Activated CD4-positive, alpha-beta T cell treated with anti-CD3 and anti-CD28 coated beads for 24 hours (primary cell): ENCODE measurements at places on chromosomes 13 and 19.

GRCh38 chr19:34310494-34310981 is 54.5 kb upstream of the GPI start:
- DNase-seq: no peak

DNA sequence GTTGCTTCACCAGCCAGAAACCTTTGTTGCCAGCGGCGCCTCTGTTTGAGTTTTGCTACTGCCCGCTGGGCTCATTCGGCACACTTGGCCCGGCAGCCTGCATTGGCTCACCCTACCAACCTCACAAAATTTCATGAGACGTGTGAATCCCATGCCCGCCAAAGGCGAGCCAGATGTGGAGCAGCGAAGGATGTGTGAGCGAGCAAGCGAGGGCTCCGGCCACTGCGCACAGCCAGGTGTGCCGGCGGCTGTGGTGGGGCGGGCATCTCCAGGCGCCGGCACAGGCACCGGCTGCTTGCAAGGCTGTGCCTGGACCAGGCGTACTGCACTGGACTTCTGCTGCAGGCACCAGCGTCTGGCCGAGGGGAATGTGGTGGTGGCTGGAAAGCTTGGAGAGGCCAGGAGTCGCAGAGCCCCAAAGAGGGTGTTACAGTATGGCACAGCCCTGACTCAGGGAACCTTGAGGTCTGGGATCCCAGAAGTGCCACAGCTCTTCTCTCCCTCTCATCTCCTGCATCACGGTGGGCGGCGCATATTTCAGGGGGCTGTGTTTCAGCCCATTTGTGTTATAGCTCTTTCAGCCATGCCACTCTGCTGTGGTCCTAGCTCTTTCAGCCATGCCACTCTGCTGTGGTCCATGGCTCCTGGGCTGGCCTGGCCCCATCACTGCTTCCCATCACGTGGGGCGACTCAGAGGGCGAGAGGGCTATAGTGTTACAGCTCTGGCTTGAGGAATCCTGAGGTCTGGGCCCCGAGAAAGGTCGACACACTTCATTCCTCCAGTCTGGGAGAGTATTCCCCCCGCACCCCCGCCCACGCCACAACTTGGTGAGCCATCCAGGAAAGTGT is 592.0 kb upstream of the SLITRK5 start:
- no peak for DNase-seq

GRCh38 chr19:33309826-33310225 is 7.5 kb upstream of the CEBPA start:
- no peak for DNase-seq

- no peak for DNase-seq
These were observed 180.9 kb downstream of the GPC5 start for GRCh38 chr13:91579320-91579719.

DNA sequence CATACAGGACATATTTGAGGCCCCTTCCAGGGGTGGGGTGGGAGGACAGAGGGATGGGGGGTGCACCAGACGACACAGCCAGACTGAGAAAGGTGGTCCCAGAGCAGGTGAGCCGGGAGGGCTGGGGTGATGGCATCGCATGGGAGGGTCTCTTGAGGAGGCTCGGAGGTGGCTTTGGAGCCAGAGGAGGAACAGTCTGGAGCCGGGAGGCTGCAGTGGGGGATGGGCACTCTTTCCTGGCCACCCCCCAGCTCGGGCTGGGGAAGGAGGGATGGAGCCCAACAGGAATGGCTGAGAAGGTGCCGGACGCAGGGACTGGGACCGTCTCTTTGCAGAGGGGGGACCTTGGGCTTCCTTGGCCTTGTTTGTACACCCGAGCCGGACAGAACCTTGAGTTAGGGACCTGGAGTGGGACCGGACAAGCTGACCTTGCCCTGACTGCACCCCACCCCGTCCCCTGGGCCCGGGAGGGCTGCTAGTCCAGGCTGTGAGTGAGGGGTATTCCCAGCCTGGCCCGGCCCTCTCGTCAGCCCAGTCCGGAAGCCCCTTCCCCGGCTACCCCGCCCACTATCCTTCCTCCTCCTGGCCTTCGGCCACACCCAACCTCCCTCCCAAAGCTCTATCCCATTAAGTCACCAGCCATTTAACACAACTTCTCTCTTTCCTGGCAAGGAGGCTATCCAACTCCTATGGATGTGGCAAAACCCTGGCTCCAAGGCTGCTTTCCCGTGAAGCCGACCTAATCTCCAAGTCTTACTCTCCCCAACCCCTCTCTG is 816 bp upstream of the TBXA2R start:
- no peak for DNase-seq

- DNase-seq: no peak
These were observed 45.5 kb downstream of the C13orf42 start for GRCh38 chr13:51065372-51066090.

DNA sequence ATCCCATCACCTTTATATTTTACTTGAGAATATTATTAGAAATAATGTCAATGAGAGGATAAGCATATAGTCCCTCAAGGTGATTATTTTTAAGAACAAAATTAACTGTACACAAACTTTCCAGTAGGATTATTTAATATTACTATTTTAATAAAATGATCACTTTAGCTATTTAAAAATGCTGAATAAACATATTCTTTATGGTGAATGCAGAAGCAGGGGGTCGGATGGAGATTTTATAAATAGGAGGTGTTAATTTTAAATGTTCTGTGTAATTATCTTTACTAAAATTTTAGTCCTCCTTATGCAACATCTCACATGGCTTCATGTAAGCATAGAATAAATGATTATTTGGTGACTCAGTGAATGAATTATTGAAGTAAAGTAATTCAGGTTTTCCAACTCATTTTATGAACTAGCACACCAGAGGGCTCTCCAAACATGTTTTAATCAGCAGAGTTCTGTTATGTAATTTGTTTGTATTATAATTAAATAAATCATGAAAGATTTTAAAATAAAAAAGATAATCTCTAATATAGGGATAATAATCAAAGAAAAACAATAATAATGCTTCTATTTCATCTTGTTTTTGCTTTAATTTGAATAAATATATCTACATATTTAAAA is 1635.2 kb downstream of the EFNB2 start:
- DNase-seq: no peak

DNA sequence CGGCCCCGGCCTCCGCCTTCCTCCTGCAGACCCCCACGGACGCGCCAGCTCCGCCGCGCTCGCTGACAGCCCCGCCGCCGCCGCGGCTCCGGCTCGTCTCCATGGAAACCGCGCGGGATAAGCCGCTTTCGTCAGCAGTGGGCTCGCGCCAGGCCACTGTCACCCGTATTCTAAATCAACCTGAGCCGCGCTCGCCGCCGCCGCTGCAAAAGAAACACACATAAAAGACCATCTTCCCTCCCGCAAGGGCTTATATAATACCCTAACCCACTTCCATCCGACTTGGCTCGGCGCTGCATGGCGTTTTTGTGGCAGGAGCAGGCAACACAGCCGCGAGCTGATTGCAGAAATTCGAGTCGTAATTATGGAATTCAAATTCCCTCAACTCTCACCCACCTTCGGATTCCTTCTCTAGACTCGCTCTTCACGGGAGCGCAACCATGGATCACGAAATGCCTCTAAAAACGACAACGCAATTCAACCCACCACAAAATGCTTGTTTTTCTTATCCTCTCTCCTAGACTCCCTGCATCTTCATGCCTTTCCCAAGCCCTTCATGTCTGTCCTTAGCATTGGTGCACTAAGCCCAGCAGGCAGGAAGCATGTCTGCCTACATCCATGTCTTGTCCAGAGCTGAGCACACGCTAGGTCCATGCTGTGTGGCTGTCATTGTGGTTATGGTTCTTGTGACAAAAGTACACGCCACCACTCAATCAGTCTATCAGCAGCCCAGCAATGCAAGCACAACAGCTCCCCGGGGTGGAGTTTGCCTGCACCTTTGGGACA is at the start of gene AMER2:
Gene AMER2 (minus strand): TSS at position 772 of the 786 bp plus-strand sequence. CDS start 669 bp downstream, at position 103.
- no peak for DNase-seq

DNA sequence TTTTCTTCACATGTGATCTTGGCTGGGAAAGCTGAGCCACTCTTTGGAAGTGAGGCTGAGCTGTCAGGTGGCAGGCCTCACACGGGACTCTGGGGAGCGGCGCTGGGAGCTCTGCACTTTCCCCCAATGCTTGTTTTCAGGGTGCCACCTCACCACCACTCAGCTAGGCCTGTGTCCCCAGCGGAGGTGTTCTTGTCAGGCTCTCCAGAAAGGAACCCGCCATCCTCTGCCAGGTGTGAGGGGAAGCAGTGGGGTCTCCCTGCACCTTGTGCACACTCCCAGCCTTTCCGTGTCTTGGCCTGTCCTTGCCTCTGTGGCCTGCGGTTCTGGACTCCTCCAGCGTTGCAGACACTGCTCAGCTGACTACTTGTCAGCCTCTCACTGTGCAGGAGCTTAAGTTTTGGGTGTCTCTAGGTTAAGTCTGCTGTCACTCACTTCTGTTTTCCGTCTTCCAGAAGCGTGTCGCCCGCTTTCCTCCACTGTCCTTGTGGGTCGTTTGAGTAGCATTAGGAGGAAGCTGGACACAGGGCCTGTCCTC is 51.9 kb downstream of the GGACT start:
- DNase-seq: no peak

DNA sequence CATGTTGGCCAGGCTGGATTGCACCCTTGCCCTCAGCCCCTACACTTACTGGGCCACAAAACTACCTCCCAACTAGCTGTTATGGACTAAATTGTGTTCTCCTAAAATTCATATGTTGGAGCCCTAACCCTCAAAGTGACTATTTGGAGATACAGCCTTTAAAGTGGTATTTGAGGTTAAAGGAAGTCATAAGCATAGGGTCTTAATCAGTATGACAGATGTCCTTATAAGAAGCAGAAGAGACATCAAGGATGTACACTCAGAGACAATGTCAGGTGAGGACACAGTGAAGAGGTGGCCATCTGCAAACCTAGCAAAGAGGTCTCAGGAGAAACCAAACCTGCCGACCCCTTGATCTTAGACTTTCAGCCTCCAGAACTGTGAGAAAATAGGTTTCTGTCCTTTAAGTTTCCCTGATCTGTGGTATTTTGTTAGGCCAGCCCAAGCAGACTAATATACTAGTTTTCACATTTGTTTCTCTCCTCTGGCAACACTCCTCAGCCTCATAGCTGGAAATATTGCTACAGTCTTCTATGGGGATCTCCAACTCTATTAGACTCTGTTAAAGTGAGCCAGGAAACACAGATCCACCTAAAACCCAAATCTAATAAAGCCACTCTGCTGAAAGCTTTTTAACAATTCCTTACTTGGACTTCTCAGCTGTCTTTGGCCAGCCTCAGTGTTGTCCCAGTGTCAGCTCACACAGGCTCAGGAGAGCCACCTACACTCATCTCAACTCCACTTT is 256.5 kb downstream of the TBC1D4 start:
- no peak for DNase-seq

DNA sequence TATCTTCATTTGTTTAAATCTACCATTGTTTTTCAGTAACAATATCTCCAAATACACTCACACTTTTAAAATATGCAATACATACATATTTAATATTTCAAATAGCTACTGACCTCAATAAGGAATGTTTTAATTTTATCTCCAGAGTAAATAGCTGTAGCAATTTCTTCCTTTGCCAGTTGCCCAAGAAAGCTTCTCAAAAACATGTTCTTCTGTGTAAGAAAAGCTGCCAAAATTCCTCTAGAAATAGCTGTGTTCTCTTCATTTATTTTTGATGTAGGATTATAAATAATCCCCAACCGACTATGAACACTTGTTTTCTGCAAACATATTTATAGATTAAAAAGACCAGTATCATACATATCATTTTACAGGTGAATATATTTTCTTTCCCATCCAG is 150.5 kb downstream of the UGGT2 start:
- DNase-seq: no peak

GRCh38 chr19:10113964-10114650 is 2.6 kb downstream of the P2RY11 start:
- no peak for DNase-seq

DNA sequence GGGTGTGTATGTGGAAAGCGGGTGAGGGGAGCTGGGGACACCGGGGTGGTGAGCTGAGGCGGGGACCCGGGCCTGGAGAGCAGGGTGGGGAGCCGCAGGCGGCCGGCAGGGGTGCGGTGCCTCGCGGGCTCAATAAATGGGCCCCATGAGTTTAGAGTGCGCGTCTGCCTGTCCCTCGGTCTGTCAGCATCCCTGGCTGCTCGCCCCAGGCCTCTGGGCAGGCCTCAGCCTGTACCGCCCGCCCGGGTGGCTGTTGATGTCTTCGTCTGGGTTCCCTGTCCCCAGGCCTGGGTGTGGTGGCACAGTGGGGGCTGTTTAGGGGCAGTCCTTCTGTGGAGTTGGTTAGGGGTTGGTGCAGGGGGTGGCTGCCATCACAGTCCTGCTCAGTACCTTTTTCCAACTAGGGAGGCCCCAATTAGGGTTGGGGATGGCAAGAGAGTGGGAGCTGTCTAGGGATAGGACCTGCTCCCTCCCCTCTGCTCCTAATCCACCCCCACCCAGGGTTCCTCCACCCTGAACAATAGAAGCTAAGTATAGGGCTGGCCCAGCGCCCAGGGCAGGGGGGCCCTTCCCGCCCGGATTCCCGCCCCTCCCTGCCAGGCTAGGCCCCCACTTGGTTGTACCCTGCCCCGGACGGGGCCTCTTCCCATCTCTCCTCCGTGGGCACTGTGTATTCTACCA is 12.2 kb downstream of the CIC start:
- no peak for DNase-seq

DNA sequence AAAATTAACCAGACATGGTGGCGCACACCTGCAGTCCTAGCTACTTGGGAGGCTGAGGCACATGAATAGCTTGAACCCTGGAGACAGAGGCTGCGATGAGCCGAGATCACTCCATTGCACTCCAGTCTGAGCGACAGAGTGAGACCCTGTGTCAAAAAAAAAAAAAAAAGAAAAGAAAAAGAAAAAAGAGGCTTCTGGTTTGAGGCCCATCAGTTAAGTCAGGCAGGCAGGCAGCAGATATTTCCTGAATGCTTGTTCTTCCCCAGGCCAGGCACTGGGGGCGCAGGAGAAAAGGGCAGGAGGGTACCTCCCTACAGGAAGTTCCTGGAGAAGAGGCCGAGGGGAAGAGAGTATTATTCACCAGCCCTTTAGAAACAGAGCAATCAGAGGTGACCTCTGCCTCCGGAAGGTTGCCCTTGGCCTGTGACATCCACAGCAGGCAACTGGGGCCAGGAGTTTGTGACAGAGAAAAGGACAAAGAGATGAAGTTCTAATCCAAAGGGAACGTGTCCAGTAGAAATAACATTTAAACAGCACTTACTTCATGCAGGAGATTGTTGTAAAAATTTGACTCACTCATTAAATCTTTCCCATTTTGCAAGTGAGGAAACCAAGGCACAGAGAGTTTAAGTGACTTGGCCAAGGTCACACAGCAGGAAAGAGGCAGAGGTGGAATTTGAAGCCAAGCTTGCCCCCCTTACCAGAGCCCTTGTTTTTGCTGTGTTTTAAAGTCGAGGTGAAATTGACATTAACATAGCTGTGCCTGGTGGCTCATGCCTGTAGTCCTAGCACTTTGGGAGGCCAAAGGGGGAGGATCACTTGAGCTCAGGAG is 4.3 kb upstream of the RLN3 start:
- DNase-seq: no peak

DNA sequence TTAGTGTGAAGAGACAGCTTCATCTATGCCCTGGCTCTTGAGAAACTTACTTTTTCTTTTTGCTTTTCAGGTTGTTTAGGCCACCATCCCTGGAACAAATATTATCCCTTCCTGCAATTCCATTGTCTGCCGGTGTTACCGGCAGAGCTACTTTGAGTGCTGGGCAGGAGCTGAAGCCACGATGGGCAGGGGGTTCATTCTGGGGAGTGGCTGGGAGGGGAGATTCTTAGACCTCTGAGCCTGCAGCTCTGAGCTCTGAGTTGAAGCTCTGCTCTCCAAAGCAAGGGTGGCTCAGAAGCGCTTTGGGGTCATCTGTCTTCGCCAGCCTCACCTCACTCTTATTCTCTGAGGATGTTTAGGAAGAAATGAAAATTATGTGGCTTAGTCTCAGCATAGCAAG is 1066.6 kb upstream of the SLC10A2 start:
- no peak for DNase-seq

GRCh38 chr13:30495746-30496145 is 30.0 kb upstream of the HMGB1 start:
- DNase-seq: no peak

GRCh38 chr19:10209315-10209714 is 14.6 kb upstream of the DNMT1 start:
- DNase-seq: no peak
